Activated T-helper 1 cell treated with anti-CD3 and anti-CD28 coated beads, Interleukin-12 subunit alpha, Interleukin-12 subunit beta, Interleukin-2, Interleukin-4 antibody, amounts not matched to agents 30 ng/mL and 10 ng/mL and 1 ng/mL, durations not matched to agents 14 hours and 24 hours and 36 hours (primary cell): ENCODE measurements at places on chromosomes 7 and 10. TPM values are rescaled to one million over a fixed set of nuclear protein-coding genes. Genes with fewer than 3 reads are reported as not detected.

DNA sequence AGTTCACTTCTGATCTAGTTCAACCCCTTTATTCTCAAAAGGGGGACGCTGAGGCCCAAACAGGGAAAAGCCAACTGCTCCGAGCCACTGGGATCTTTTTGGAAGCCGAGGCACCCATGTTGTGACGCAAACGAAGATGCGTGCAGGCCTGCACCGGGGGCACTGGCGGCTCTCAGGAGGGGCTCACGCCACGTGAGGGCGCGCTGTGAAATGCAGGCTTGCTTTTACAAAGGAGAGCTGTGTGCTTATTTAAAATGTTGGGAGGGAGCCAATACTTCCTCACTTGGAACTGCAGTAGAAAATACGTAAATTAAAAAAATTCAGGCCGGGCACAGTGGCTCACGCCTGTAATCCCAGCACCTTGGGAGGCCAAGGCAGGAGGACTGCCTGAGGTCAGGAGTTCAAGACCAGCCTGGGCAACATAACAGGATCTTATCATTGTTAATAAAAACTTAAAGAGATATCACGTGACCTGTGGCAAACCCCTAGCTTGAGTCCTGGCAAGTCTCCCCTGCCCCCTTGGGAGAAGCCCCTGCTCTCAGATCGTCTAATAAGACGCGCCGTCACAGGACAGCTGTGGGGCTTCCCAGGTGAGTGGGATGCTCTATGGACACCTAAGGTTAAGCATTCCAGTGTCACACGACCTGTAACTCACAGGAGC is 16.3 kb downstream of the BRI3 start:
- DNase-seq: no peak

ST7 gene
- total RNA-seq: 4.5 and 5.8 TPM in 2 replicates

- no peak for DNase-seq
Measured at GRCh38 chr10:29327746-29328102, 38.9 kb downstream of the LYZL1 start.

DNA sequence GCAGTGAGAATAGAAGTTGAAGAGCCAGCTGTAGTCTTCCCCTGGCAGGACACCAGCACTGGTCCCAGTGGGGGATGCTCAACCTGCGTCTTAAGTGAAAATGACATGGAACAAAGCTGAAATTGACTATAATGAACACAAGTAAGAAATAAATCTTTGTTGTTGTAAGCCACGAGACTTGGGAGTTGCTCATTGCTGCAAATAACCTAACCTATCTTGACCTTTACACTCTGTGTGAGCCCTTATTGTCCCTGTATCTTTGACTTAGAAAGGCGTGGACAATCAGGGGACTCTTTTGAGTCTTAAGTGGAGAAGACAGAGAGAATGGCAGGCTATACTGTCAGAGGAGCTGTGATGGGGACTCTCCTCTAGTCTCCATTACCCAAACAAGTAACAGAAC is 16.9 kb downstream of the ZC3HAV1L start:
- no peak for DNase-seq

- no peak for DNase-seq
Measured at GRCh38 chr10:95440756-95441546, 120.2 kb downstream of the SORBS1 start.

- DNase-seq: no peak
Measured at GRCh38 chr7:156386097-156386496, 254.5 kb upstream of the RNF32 start.

GRCh38 chr10:114103284-114103683 is 59.6 kb downstream of the ADRB1 start:
- DNase-seq: no peak

DNA sequence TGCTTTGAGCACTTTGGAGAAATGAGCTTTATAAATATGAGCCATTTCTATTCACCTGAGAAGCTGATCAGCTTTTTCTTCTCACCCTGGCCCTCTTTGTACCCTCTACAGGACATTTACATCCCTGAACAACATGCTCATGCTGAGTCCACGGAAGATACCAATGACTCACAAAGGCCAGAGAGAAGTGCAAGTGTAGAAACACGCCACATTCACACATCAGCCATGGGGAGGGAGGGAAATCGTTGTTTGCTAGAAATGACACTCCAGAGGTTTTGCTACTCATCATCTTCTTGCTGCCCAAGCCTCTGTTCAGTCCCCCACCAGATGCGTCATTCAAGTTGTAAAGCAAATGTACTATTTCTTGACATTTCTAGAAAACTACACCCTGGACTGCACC is 2.8 kb upstream of the UCN3 start:
- DNase-seq: no peak

CFTR gene
- total RNA-seq: not detected in 2 replicates

- no peak for DNase-seq
Measured at GRCh38 chr7:26101361-26102151, 50.4 kb upstream of the NFE2L3 start.

DNA sequence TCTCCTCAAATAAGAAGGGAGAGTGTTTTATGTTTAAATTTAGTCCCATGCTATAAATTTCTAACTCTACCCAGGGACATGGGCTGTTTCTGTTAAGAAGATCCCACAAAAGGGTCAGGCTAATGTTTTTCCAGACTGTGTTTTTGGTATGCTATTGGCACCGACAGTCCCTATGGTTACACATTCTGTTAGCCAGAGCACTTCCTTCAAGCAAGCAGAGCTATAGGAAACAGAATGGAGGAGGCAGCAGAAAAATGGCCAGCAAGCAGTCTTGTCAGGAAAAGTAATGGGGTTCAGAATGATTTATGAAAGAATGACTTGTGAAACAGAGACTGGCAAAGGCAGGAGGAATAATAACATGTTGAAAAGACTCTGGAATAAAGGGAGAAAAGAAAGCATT is 44.8 kb upstream of the PHYHIPL start:
- DNase-seq: no peak

BICC1 gene
- 0.03 TPM in 1 of 2 replicates, not detected in the other for total RNA-seq

TMEM273 gene
- total RNA-seq: 16.2 and 16.7 TPM in 2 replicates

DNA sequence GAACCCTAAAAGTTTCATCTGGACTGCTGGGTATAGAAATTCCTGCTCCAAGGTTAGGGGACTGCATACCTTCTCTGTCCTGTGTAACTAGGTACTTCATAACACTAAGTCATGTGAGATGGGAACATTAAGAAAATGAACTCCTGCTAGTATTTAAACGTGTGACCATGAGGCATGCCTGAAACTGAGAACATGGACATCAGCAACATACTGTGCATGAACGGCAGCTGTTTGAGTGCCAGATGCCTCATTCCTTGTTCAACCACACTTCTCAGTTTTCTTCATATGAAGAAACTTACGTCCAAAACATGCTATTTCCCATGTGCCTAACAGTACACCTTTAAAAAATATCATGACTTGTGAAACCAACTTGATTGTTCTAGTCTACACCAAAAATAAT is 88.5 kb downstream of the CREM start:
- no peak for DNase-seq

DNA sequence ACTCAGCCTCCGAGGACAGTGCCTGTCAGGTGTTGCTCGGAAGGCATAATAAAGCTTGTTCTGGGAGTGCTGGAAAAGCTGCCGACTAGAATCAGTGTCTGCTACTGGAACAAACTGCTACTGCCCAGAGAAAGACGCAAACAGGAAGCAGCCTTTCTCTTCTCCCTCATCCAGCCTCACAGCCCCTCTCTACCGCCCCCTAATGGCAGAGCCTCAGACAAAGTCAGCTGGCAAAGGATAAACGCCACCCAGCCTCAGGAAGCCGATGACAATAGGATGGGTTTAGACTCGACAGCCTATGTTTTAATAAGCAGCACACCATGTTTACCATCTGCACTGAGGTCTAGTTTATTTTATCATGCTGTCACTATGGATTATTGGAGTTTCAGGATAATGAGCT is 169.5 kb upstream of the LYZL1 start:
- DNase-seq: no peak

TRPV6 gene
- total RNA-seq: not detected in 2 replicates

- DNase-seq: no peak
Measured at GRCh38 chr10:77397103-77397502, 240.5 kb downstream of the KCNMA1 start.

- DNase-seq: no peak
Measured at GRCh38 chr7:17994079-17994850, 33.4 kb downstream of the PRPS1L1 start.

TUBB8 gene
- not detected in 2 replicates for total RNA-seq

EPO gene
- not detected in 2 replicates for total RNA-seq

DNA sequence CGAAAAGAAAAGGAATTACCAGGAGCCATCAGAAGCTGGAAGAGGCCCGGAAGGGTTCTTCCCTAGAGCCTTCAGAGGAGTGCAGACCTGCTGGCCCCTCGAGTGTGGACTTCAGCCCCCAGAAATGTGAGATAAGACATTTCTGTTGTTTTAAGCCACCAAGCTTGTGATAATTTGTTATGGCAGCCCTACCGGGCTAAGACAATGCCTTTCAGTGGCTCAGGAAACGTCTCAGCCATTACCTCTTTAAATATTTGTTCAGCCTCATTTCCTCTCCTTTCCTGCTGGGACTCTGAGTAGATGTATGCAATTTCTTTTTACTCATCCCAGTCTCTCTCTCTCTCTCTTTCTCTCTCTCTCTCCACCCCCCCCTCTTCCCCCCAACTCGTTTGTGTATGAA is 174.7 kb upstream of the GRB10 start:
- DNase-seq: no peak

- DNase-seq: peak; percentile 85
Measured at GRCh38 chr10:119268871-119269506, 61.6 kb downstream of the GRK5 start.

NODAL gene
- total RNA-seq: not detected in 2 replicates

GRCh38 chr7:67610897-67611296 is 614.3 kb downstream of the TYW1 start:
- no peak for DNase-seq

CDC14C gene
- total RNA-seq: not detected in 2 replicates

- DNase-seq: no peak
Measured at GRCh38 chr7:74187915-74188675, 13.9 kb downstream of the EIF4H start.

C7orf33 gene
- total RNA-seq: not detected in 2 replicates

DNA sequence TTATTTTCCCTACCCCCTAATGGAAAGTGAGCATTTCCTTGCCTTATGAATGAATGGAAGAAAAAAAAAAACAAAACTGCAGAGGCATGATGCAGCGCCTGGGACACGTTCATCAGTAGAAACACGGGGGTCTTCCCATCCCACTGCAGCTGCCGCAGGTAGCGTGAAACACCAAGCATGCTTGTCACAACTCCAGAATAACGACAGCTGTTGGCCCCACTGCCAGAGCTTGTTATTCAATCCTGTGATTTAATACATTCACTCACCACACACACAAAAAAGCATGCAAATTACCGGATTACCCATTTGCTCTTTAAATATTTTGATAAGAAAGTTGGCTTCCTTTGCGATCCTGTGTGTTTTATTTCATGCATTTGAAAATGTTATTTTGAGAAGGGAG is 48.4 kb upstream of the GNA12 start:
- no peak for DNase-seq

- no peak for DNase-seq
Measured at GRCh38 chr10:26574783-26575182, 122.7 kb upstream of the PDSS1 start.

DNA sequence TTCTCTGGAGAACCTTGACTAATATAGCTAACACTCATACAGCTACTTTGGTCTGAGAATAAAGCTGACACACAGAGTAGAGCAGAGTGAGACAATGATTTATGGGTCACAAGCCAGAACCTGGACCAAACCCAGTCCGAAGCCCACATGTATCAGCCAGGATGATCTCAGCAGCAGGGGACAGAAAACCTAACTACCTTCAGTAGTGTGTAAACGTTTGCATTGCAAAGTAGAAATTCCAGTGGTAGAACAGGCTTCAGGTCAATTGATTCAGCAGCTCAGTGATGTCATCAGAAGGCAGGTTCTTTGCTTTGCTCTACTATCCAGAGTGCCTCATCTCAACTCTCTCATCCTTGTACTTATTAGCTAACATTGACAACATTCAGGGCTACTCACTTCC is 62.5 kb upstream of the PALS2 start:
- no peak for DNase-seq

GNGT1 gene
- not detected in 2 replicates for total RNA-seq

DNA sequence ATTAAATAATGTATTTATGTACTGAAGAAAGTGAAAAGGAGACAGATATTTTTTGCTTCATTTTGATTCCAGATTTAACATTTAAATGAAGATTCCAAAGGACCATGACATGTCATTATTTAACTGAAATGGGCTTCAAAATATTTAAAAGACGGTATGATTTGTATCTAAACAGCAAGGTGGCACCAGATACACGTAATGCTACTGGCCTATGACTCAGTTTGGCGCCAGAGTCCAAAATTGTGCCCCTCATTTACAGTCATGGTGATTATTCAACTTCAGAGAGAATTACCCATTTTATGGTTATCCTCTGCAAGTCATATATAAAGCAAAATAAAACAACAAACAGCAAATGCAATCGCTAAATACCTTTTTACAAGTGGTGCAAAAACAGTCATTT is 94.5 kb downstream of the ETV1 start:
- no peak for DNase-seq

ACTL6B gene
- total RNA-seq: not detected in 2 replicates

DNA sequence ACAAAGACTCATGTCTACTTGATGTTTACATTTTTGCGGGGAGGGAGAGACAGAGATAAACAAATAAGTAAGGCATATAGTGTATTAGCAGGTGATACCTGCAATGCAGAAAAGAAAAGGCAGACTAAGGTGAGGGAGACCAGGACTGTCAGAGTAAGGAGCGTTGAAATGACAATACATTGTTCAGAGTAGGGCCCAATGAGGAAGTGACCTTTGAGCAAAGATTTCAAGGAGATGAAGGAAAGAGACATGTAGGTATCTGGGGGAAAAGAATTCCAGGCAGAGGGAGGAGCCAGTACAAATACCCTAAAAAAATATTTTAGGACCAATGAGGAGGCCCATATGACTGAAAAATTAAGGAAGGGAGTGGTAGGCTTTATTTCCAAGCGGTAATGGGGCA is 162.7 kb upstream of the PRSS1 start:
- DNase-seq: no peak

MEOX2 gene
- total RNA-seq: not detected in 2 replicates

GRCh38 chr7:13800694-13801448 is 188.6 kb downstream of the ETV1 start:
- no peak for DNase-seq

DNA sequence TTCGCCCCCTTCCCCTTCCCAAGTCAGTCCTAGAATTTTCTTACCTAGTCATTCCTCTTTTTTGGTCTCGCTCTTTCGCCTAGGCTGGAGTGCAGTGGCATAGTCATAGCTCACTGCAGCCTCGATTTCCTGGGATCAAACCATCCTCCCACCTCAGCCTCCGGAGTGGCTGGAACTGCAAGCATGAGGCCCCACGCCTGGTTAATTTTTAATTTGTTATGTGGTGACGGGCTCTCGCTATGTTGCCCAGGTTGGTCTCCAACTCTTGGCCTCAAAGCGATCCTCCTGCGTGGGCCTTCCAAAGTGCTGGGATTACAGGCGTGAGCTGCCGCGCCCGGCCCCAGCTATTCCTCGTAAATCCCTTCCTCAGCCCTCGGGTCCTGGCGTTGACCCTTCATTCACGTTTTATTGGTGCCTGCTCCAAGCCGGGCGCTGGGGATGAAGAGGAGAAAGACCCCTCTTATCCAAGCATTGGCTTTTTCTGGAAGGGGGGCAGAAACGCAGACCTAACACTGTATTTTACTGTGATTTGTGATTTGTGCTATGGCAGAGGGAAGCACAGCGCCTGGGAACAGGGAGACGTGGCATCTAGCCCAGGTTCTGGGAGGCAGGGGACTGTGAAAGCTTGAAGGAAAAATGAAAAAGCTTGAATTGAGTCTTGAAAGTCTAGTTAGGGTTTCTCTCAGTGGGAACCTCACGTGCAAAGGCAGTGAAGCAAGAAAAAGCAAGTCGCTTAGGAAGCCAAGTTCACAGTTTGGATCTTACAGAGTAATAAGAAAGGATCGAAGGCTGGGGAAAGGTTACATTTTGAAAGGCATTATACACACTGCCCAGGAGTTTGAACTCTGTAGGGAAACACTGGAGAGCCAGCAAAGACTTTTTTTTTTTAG is 516 bp downstream of the ZNHIT1 start:
- DNase-seq: no peak
